ENCODE measurements at places on chromosomes 4 and X. TPM values are rescaled to one million over a fixed set of nuclear protein-coding genes. Genes with fewer than 3 reads are reported as not detected.

DNA sequence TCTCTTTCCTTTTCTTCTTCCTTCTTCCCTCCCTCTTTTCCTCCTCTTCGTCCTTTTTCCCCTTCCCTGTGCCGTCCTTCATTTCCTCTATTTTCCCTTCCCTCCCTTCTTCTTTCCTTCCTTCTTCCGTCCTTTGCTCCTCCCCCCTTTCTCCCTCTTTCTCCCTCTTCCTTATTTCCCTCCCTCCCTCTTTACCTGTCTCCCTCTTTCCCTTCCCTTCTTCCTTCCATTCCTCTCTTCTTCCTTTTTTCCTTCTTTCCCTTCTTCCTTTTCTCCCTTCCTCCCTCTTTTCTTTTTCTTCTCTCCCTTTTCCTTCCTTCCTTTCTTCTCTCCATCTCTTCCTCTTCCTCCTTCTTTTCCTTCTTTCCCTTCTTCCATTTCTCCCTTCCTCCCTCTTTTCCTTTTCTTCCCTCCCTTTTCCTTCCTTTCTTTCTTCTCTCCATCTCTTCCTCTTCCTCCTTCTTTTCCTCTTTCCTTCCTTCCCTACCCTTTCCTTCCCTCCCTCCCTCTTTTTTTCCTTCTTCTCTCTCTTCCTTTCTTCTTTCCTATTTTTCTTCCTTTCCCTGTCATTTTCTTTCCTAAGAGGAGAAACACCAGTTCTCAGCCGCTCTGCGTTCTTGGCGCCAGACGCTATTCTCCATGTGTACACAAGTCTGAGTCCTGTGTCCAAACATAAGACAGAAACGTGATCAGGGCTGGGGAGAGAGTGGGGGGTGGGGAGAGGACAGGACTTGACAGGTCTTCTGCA is 597.1 kb downstream of the MID1IP1 start:
- DNase-seq = no peak

GRCh38 chr4:156999175-156999517 is 27.5 kb upstream of the PDGFC start:
- no peak for DNase-seq

DNA sequence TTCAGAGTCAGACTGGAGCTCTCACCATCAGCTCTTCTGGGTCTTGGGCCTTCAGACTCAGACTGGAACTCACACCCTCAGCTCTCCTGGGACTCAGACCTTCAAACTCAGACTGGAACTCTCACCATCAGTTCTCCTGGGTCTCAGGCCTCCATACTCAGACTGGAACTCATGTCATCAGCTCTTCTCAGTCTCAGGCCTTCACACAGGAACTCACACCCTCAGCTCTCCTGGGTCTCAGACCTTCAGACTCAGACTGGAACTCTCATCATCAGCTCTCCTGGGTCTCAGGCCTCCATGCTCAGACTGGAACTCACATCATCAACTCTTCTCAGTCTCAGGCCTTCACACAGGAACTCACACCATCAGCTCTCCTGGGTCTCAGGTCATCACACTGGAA is 147.2 kb upstream of the MXRA5 start:
- no peak for DNase-seq

DNA sequence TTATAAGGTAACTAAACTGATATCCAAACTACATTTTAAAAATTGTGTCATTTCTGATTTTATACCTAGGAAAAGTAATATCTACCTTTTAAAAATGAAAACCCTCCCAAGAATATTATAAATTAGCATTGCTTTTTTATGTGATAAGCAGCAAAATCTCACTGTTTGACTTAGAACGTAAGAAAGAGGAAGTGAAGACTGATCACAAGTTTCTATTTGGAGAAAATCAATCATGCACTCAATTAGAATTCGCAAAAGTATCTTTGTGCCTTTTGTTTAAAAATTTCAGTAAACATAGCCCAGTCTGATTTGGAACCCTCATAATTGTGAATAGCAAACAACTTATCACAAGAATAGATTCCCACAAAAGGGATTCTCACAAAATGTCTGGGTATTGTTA is 142.7 kb downstream of the TENM3 start:
- no peak for DNase-seq

- DNase-seq = no peak
Measured at GRCh38 chr4:8671712-8672290, 79.2 kb downstream of the CPZ start.

- DNase-seq = no peak
Measured at GRCh38 chr4:169115897-169116254, 105.8 kb upstream of the CBR4 start.

DNA sequence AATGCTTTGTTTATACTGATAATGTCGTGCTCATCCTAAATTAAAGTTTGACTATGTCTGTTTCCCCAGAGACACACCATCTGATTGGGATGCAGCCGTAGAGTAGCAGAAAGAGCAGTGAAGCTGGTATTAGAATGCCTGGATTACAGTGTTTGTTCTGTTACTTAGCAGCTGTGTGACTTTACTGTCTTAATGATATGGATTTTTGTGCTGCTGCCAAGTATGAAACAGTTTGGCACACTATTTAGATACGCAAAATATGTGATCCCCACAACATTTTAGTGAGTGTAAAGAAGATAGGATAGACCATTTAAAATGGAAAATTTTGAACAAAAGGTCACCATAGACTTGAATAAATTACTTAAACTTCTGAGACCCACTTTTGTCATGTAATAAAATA is 1.2 kb upstream of the CHIC1 start:
- DNase-seq = no peak

GRCh38 chr4:147737623-147738022 is 5.7 kb downstream of the ARHGAP10 start:
- no peak for DNase-seq

DNA sequence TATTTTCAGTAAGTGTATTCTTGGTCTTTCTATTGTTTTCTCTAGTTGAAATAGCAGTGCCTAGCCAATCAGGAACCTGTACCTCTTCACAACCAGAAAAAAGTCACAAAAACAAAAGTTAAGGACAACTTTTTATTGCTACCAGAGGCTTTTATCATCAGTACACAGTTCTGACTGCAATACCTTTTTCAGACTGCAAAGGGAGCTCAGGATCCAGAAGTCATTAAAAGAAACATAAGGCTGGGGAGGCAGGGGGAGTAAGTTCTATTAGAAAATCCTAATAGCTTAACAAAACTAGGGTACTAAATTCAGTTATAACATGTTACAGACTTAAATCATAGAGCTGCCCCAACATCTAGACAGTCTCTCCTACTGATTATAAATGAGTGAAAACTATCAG is 28.8 kb downstream of the CCNI start:
- DNase-seq = no peak

GRCh38 chr4:76879731-76880364 is 18.1 kb downstream of the SOWAHB start:
- no peak for DNase-seq

DNA sequence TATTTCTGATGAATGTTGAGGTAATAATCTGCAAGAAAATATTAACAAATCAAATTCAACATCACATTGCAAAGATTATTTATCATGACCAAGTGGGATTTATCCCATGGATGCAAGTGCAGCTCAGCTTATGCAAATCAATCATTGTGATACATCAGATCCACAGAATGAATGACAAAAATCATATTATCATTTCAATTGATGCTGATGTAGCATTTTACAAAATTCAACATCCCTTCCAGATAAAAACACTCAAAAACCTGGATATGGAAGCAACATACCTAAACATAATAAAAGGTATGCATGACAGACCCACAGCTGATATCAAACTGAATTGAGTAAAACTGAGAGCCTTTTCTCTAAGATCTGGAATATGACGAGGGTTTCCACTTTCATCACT is 1915.4 kb downstream of the ARAP2 start:
- DNase-seq = no peak

DNA sequence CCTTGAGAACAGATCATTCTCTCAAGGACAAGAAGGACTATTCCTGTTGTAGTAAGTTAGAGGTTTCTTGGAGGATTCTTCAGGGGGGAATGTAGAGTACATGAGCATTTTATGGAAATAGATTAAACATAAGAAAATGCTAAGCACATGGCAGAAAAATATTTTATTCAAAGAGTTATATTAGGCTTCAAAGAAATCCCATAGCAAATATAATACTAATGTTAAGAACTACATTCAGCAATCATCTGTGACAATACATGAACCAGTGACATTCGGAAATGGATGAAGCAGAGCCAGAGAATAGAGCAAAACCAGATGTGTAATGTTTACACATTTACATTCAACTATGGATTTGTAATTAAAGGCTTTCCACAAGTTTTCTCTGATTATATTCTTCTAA is 288.6 kb downstream of the NAF1 start:
- DNase-seq = no peak

- DNase-seq = no peak
Measured at GRCh38 chr4:147581606-147582350, 35.4 kb upstream of the TMEM184C start.

- DNase-seq = no peak
Measured at GRCh38 chrX:108312957-108313356, 125.3 kb downstream of the COL4A6 start.

Gene PSAPL1
- total RNA-seq = not detected

Gene S100G
- not detected for total RNA-seq

Gene PCSK1N
- total RNA-seq = not detected

Gene ZNF275
- total RNA-seq = 20.8 TPM

Gene ASMT
- 0.29 TPM for total RNA-seq

Gene PLAC1
- not detected for total RNA-seq

Gene CFAP99
- not detected for total RNA-seq

Gene GPR143
- total RNA-seq = not detected

Gene SATL1
- not detected for total RNA-seq

Gene USP17L13
- not detected for total RNA-seq
